ENCODE measurements at places on chromosomes 1 and 21.

- no peak for DNase-seq
These were observed 210.5 kb downstream of the MATN1 start for GRCh38 chr1:30512914-30513265.

DNA sequence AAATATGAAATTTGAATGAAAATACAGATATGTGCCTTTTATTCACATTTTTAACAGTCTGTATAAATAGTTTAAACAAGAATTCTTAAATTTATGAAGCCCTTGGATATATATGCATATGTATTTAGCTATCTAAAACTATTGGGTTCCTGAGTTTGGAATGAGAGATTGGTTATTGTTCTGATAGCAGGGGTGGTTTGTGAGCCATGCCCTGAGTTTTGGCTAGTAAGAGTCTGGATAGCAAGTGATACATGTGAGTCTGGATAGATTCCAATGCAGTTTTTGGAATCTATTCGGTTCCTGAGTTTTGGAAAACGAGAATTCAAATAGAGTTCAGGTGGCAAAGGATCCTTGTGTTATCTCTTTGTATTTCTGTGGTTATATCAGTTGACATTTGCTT, 2.8 kb downstream of the MAN1A2 start:
- no peak for DNase-seq

- no peak for DNase-seq
These were observed 28.9 kb downstream of the RNF2 start for GRCh38 chr1:185074307-185074706.

DNA sequence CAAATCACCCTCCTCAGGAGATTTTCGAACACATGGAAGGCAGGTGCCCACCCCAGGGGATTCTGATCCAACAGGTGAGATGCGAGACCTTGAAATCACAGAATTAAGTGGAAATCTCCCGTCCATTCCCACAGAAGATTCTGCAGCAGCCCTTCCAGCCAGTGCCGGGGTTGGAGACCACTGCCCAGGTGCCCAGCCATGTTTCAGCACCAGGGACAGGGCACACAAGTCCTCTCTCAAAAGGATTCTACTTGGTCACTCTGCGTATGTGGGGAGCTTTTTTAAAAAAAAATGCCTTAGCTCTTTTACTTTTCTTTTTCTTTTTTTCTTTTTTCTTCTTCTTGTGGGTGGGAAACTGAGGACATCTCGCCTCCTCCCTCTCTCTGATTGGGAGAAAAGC, 80.7 kb downstream of the VWA5B1 start:
- no peak for DNase-seq

DNA sequence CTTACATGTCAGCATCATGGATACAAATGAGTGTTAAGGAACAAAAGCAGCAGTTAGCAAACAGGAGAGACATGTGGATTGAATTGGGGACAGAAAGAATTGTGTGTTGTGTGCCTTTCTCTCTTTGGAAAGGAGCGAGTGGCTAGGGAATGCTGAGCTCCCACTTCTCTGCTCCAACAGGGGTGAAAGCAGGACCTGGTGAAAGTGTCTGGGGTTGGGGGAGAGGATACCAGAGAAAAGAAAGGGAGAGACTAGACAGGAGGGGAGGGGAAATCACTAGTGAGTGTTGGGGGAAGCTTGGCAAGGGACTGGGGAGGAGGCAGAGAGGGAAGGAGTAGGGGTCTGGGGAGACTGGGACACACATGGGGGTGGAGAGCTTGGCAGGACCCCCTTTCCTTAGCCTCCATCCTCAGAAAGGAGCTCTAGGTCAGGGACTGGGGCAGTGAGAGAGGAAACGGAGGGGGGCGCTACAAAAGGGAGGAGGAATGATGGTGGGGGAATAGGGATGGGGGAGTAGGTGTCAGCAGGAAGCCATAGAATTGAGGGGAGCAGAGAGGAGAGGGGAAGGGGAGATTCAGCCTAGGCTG, 2.2 kb downstream of the KIRREL1 start:
- no peak for DNase-seq

- no peak for DNase-seq
These were observed 125.7 kb upstream of the L1TD1 start for GRCh38 chr1:62068978-62069377.

GRCh38 chr1:95325349-95325748, 91.3 kb downstream of the RWDD3 start:
- DNase-seq: no peak

- DNase-seq: no peak
These were observed 70.9 kb upstream of the PLPPR4 start for GRCh38 chr1:99193431-99193830.

DNA sequence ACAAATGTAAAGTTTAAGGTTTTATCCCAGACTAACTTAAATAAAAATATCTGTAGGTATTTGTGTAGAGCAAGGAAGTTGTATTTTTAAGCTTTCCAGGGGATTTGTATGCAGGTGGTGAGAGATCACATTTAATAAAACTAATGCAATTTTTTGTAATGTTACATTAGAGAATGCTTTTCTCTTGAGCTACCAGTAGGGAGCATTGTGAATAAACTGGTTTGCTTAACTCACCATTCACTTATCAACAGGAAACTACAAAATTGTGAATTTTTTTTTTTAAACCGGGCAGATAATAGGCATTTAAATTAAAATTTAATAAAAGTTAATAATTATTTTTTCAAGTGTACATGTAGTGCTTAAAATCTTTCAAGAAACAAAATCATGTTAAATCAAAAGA, 78.6 kb downstream of the IVNS1ABP start:
- no peak for DNase-seq

- DNase-seq: no peak
These were observed 62.1 kb downstream of the KDM1A start for GRCh38 chr1:23081376-23081775.

GRCh38 chr21:28856588-28857250, 136.0 kb downstream of the LTN1 start:
- DNase-seq: no peak

DNA sequence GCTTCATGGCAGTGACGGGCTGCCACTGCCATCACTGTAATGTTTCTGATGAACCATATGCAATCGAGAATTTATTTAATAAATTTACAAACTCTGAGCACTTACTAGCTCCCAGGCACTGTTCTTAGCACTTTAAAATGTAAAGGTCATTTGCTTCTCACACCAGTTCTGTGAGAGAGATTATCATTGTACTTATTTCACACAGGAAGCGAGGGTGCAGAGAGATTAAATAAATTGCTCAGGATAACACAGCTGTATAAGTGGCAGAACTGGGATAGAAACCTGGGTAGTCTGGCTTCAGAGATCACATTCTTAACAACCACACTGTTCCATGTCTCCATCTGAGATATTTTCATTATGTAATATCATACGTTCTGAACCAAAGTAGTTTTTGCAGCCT, 119.9 kb downstream of the MAST2 start:
- no peak for DNase-seq

GRCh38 chr1:16349847-16350406, 2.4 kb downstream of the FBXO42 start:
- DNase-seq: no peak

- no peak for DNase-seq
These were observed 1.1 kb downstream of the KLHDC9 start for GRCh38 chr1:161099090-161099802.

DNA sequence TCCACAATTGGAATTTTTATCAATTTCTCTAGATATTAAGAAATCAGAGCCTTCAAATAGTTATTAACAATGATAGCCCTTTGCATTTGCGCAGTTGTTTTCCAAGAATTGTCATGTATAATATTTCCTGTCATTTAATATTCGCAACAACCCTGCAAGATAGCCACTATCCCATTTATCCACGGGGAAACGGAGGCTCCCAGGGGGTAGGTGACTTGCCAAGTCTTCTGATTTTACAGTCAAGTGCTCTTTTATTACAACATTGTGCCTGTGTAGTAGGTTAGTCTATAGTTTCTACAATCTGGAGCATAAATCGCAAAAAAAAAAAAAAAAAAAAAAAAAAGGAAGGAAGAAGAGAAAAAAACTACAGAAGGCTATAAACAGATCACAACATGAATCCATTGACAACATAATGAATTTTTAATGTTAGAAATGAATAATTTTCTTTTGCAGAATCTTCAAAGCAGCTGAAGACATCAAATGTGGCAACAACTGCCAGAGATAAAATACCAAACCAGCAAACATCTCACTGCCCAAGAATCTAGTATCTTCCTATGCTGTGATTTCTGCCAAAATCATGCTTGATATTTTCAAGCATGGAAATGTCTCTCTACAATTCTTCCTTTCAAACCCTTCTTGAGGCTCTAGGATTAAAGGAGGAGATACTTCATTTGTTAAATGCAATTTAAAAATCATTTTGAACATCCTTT, 125.5 kb downstream of the PTPN14 start:
- no peak for DNase-seq

- no peak for DNase-seq
These were observed 7.0 kb upstream of the ADORA1 start for GRCh38 chr1:203120325-203121153.

- no peak for DNase-seq
These were observed 106.5 kb downstream of the SLC16A1 start for GRCh38 chr1:112849425-112850033.

GRCh38 chr1:210757677-210758076, 376.3 kb downstream of the KCNH1 start:
- no peak for DNase-seq

DNA sequence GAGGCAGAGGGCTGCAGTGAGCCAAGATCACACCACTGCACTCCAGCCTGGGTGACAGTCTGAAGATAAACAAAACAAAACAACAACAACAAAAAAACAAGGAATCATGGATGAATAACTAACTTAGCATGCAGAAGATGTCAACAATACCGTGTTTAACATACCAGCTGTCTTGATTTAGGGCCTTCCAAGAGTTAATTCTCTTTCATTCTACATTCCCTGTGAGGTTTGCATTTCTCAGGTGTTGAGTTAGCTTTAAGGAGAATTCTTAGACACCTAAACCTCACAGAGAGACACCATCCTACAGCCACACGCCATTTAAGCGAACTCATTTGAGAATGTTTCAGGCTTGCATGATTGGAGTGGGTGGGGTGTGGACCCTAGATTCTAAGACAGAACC, 363.1 kb upstream of the RUNX1 start:
- DNase-seq: no peak

DNA sequence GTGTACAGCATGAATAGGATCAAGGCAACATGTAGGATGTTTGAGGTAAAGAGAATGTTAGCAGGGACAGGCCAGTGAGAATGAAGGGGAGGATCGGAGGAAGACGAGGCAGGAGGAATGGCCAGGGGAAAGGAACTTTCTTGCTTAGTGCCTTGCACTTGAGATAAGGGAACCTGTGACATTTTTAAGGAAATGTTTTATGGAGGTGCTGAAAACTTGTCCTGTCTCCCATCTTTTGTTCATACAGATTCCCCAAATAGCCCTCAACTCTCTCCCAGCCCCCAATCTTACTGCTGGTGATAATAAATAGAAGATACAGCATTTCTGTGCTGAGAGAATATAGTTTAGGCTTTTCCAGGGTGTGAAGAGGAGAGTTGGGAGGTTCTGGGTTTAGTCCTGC, 13.6 kb downstream of the ATP8B2 start:
- no peak for DNase-seq

GRCh38 chr1:209839875-209840546, 12.2 kb downstream of the UTP25 start:
- DNase-seq: no peak
